ENCODE measurements at places on chromosomes 2 and 18. TPM values are rescaled to one million over a fixed set of nuclear protein-coding genes. Genes with fewer than 3 reads are reported as not detected.

GRCh38 chr18:23359421-23359820, 93.7 kb upstream of the RIOK3 start:
- H3K27me3 ChIP-seq = no peaks in the 10 kb centered on the region
- H3K4me3 ChIP-seq = no peak overlapping the region
- no peak for DNase-seq

DNA sequence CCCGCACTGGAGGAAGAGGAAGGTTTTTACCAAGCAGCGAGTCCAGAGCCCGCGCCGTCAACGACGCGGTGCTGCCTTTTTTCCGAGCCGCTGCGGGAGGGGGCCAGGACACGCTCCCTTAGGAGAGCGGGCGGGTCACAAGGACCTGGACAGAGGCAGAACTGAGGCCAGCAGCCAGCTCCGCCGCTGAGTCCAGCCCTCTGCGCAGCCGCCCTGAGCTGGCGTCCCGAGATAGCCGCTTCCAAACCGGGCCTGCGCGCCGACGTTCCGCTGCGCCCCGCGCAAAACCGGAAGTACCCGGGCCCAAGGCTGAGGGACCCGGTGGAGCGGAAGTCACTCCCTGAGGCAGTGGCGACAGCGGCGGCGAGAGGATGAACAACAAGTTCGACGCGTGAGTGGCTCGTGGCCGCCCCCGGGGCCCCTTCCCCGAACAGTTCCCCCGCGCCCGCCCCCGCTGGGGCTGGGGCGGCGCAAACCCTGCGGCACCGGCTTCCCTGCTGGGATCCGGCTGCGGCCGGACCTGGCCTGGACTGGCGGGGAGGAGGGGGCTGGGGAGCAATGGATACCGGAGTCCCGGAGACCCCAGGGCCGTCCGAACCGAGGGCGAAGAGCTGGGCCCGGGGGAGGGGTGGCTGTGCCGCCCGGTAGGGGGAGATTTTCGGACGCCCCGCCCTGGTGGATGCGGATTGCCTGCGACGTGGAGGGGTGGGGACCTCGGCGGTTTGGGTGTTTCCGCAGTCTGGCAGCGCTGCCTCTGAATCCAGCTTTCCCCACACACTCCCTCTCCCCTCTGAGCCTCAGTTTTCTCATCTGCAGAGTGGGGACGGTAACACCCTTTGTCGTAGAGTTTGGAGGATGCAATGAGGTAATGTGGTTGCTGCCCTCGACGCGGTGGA, at the start of the genes EIF4E2 and TIGD1:
Gene EIF4E2, plus strand, starts transcription at position 336 of the 896 bp plus-strand sequence. Its CDS starts 36 bp downstream, at position 372.
Gene TIGD1, minus strand, starts transcription at position 204 of the 896 bp plus-strand sequence. CDS start 675 bp downstream, outside the sequence.
- peaks cover 9% of the 10 kb centered on the region for H3K4me1 ChIP-seq
- H3K27ac ChIP-seq = peak within 1 kb of the TSS; percentile 96
- DNase-seq = peak; percentile 99
- peak within 1 kb of the TSS; percentile 91 for H3K4me3 ChIP-seq
- H3K36me3 ChIP-seq = peaks cover 27% of the 10 kb centered on the region

DNA sequence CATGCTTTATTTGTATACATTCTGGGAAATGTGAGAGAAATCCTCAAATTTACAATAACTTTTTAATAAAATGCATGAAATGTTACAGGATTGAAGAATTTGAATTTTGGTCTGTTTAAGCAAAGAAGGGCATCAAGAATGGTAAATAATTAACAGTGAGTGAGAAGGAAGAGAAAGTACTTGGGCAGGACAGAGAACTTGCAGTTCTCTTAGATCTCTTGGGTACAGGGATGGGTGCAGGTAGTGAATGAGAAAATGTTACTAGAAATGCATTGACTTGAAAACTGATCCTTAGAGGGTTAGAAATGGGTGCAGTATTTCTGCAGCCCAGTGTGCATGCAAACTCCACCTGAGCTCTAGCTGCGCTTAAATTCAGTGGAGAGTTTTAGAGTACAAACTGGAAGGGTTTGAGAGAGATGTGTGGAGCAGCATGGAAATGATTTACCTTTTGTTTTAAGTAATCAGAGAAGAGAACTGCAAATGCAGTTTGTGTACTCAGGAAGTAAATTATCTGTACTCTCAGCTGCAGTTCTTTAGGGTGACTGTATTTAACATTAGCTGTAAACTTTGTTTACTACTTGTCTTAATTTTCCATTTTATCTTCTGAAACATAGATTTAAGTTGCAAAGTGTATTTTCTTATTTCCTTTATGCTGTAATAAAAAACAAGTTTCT, 51.0 kb upstream of the RAB27B start:
- H3K36me3 ChIP-seq = no peaks in the 10 kb centered on the region
- peaks cover 32% of the 10 kb centered on the region for H3K4me1 ChIP-seq
- DNase-seq = no peak

The RABL2A gene
- polyA plus RNA-seq = 26.4 TPM

- no peaks in the 10 kb centered on the region for H3K27me3 ChIP-seq
- H3K36me3 ChIP-seq = no peaks in the 10 kb centered on the region
- H3K4me3 ChIP-seq = peak overlapping the region; percentile 60
- no peak for DNase-seq
- H3K27ac ChIP-seq = peak overlapping the region; percentile 73
- peaks cover 10% of the 10 kb centered on the region for H3K4me1 ChIP-seq
Measured at GRCh38 chr2:33477473-33478468, 1.3 kb downstream of the RASGRP3 start.

DNA sequence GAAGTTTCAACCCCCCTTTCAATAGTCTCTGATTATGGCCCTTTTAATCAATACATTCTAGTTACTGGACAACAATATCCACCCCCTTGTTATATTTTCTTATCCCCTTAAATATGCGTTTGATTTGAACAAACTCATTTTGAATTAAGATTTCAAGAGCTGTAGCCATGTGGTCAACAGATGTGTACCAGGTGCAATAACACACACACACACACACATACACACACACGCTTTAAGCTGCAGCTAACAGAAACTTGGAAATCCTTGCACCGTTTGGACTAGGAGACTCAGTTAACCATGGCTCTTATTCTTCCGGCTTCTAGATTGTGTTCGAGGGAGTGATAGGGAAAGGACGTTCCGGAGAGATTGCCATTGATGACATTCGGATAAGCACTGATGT, 82.8 kb downstream of the NRP2 start:
- peaks cover 26% of the 10 kb centered on the region for H3K36me3 ChIP-seq
- H3K4me3 ChIP-seq = no peak overlapping the region
- DNase-seq = no peak

The ATOH8 gene
- polyA plus RNA-seq = 6.4 TPM

DNA sequence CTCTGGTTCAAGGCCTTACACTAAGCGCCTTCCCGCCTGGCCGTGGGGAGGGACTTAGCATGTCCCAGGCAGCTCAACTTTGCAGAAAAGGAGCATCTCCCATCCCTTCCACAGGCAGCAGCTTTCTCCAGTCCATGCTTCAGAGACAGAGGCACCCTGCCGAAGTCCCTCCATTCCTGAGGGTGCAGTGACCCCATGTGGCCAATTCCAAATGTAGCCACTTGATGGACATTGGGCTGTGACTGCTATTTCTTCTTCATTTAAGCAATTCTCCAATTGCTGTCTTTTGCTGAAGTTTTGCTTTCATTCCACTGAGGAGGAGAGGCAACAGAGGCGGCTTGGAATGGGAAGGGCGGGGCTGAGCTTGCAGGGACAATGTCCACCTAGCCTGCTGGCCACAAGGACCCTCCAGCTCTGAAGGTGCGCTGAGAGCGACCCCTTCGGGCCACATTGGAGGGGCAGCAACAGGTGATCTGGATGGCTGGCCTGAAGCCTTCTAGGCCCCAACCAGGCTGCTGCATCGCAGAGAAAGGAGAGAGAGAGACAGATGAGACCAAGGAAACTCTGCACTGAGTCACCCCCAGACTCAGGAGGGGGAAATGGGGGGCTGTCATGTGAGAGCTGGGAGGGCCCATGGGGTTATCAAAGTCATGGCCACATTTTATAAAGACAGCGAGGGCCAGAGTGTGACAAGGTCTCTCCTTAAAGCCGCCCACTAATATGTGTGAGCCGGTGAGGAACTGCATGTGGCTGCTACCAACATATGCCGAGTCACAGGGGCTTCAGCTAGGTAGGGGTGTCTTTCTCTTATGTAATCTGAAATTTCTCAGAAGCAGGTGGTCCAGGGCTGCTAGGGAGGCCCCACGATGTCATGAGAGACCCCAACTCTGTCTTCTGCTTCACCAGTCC, 61.3 kb downstream of the LONRF2 start:
- H3K27ac ChIP-seq = no peak overlapping the region
- peak; percentile 83 for DNase-seq
- H3K4me1 ChIP-seq = no peaks in the 10 kb centered on the region

GRCh38 chr18:63264871-63265270, 54.7 kb downstream of the BCL2 start:
- H3K36me3 ChIP-seq = no peaks in the 10 kb centered on the region
- no peak for DNase-seq
- no peak overlapping the region for H3K27ac ChIP-seq
- H3K27me3 ChIP-seq = no peaks in the 10 kb centered on the region
- H3K4me1 ChIP-seq = peaks cover 21% of the 10 kb centered on the region
- H3K4me3 ChIP-seq = no peak overlapping the region

DNA sequence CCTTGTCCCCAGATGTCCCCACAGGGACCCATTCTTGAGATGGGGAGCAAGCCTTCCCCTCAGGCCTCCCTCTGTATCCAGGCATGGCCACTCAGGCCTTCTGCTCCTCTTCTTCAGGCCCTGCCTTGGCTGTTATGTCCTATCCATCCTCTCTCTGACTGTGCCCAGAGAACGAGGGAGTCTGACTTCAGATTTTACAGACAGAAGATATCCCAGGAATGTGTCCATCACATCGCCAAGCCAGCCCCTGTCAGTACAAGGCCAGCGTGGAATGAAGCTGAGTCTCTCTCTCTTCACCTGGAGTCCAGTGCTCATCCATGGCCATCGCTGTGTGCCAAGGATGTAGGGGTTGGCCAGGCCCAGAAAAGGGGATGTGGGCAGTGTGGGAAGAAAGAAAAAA, 57.6 kb downstream of the SDC1 start:
- H3K4me1 ChIP-seq = peaks cover 60% of the 10 kb centered on the region
- no peak for DNase-seq
- H3K27me3 ChIP-seq = no peaks in the 10 kb centered on the region
- H3K36me3 ChIP-seq = no peaks in the 10 kb centered on the region
- no peak overlapping the region for H3K4me3 ChIP-seq
